ENCODE measurements at places on chromosomes 6 and 20.

GRCh38 chr6:99434702-99435530 lies 9.8 kb upstream of the PNISR start:
- no peak for DNase-seq

GRCh38 chr20:37192137-37192854 lies 12.9 kb upstream of the MROH8 start:
- peak; percentile 61 for DNase-seq

GRCh38 chr6:24274441-24275083 lies 83.3 kb downstream of the DCDC2 start:
- DNase-seq = no peak

DNA sequence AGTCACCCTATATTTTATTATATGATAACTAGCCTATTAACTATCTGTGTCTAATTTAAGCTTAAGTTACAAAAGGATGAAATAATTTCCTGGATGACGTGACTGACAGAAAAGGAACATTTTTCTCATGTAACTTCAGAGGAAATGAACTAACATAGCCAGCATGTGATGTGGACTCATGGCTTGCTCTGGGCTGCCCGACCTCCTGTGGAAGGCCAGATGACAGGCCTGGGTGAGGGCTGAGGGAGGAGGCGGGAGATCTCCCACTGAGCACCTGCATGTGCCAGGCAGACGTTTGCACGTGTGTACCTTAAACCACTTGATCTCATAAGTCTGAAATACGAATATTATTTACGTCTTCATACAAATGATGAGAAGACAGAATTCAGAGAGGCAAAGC lies 321.1 kb downstream of the SYNE1 start:
- no peak for DNase-seq

- DNase-seq = no peak
Measured at GRCh38 chr6:168032005-168032760, 34.7 kb downstream of the KIF25 start.

- DNase-seq = no peak
Measured at GRCh38 chr6:143198312-143198711, 137.6 kb downstream of the AIG1 start.

All from activated T-cell treated with anti-CD3 and anti-CD28 coated beads for 48 hours (primary cell).